ENCODE measurements at places on chromosomes 1 and 21.
A peak's percentile ranks its signal among the peaks of the same experiment; 100 is the strongest.

GRCh38 chr21:26773058-26773457 is 72.2 kb downstream of the ADAMTS1 start:
- DNase-seq: no peak

- DNase-seq: no peak
Measured at GRCh38 chr1:104072915-104073371, 323.2 kb downstream of the AMY1C start.

DNA sequence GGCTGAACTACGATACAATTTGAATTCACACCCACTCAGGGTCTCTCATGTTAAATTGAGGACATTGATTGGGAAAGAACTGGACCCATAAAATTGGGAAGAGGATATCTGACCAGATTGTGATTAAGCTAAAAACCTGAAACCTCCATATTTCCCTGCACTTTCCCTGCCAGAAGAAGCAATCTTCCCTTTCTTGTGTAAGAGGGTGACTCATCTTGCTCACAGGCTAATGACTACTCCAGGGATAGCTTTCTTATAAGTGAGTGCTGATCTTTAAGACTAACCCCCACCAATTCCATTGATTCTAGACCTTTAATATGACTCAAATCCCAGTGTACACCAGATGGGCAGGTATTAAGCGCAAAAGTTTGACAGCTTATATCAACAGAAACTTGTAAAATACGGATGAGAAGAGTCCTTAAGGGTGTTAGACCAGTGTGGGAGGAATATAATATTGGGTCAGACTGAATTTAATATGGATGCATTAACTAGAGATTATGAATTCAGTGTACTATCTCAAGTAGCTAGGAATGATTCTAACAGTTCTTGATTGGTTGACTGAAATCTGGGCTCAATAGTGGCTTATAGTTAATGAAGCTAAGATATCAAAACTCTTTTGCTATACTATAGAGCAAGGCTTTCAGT is 12.1 kb upstream of the SGIP1 start:
- no peak for DNase-seq

DNA sequence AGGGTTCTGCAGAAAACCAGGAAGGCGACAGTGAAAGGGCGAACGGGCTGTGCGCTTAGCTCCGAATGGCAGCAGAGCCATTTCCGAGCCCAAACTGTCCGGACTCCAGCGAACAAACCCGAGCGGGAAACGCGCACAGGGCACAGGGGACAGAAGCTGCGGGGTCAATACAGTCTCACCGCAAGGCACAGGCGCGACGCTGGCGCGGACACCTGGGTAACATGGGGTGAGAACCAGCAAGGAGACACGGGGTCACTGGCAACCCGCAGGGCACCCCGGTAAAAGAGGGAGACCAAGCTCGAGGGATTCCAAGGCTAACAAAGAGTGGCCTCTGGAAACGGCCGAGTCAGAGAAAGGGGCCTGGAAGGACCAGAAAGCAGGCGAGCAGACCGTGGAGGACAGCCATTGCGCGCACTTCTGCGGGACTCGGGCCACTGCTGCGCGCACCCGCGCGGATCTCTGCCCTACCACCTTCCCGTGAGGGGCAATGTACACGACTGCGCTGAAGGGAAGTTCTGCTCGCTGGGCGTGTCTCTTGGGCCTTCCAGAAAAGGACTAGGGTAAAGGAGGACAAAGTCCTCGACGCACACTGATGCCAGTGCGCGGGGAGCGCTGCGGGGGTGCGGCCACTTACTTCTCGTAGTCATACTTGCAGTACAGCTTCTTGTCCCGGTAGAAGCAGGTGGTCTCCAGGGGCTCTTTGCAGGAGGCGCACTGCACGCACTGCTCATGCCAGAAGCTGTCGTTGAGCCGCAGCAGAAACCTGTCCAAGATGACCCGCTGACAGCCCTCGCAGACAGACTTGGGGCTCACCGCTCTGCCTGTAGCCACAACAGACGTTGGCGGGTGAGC is 3.8 kb downstream of the LMX1A start:
- DNase-seq: no peak

GRCh38 chr1:118949315-118949714 is 38.8 kb downstream of the TBX15 start:
- no peak for DNase-seq

- DNase-seq: no peak
Measured at GRCh38 chr1:155322571-155322952, 1.9 kb downstream of the RUSC1 start.

- DNase-seq: no peak
Measured at GRCh38 chr1:229411434-229412055, 22.3 kb downstream of the ACTA1 start.

DNA sequence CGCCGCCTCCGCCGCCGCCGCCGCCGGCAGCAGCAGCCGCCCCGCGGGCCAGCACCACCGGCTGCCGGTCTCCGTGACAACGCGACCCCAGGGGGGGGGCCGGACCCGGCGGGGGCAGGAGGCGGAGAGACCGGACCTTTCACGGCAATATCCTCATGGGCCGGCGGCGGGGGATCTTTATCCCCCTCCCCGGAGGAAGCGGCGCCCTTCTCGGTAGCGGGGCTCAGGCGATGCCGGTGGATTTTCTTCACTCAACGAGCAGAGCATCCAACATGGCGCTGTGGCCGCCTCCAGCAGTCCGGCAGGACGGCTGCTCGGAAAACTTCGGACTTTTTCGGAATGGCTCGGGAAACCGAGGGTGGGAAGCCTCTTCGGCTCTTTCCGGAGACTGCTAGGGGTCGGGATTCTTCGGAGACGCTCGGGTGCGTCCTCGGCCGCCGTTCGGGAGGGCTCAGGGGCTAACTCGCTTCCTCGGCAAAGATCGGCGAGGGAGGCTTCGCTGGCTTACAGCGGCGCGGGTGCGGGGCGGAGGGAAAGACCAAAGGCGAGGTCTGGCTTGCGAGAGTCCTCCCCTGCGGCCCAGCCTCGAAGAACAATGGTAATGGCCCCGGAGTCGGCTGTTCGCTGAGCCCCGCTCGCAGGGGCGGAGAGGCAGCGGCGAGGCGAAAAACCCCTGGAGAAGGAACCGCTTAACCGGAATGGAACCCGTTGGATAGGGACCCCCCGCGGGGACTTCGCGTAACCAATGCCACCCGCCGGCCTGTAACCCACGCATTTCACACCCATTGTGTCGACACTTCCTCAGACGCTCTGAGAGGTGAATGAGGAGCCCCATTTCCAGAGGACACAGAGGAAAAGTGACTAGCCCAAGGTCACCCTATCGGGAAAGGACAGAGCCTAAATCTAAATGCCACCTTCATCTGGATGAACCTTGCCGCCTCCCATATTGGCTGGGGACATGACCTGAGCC is at the start of gene EIF4G3:
Gene EIF4G3 (minus strand): TSS at position 312 of the 970 bp plus-strand sequence. CDS start 174,155 bp downstream, outside the sequence.
- DNase-seq: peak; percentile 93

GRCh38 chr1:51280321-51280978 is 44.4 kb downstream of the RNF11 start:
- DNase-seq: no peak

DNA sequence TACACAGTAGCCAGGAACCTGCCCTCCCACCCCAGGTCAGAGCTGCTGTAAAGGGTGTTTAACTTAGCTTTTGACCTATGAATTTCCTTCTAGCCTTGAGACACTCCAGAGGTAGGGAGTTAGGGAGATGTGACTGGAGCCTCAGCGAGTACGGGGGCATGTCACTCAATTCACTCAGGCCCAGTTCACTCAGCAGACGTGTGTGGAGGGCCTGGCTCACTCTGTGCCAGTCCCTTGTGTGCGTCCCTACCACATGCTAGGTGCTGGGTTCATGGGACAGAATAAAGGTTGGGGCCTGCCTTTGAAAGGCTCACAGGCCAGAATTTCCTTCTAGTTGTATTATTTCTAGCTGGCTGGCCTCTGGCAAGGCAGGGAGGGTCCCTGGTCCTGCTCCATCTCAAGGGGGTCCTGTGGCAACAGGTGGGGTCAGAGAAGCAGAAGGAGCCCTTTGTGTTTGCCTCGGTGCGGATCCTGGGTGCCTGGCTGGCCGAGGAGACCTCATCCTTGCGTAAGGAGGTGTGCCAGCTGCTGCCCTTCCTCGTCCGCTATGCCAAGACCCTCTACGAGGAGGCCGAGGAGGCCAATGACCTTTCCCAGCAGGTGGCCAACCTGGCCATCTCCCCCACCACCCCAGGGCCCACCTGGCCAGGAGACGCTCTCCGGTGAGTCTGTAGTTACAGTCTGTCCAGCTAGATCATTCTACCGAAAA is 4.5 kb downstream of the NCDN start:
- no peak for DNase-seq

DNA sequence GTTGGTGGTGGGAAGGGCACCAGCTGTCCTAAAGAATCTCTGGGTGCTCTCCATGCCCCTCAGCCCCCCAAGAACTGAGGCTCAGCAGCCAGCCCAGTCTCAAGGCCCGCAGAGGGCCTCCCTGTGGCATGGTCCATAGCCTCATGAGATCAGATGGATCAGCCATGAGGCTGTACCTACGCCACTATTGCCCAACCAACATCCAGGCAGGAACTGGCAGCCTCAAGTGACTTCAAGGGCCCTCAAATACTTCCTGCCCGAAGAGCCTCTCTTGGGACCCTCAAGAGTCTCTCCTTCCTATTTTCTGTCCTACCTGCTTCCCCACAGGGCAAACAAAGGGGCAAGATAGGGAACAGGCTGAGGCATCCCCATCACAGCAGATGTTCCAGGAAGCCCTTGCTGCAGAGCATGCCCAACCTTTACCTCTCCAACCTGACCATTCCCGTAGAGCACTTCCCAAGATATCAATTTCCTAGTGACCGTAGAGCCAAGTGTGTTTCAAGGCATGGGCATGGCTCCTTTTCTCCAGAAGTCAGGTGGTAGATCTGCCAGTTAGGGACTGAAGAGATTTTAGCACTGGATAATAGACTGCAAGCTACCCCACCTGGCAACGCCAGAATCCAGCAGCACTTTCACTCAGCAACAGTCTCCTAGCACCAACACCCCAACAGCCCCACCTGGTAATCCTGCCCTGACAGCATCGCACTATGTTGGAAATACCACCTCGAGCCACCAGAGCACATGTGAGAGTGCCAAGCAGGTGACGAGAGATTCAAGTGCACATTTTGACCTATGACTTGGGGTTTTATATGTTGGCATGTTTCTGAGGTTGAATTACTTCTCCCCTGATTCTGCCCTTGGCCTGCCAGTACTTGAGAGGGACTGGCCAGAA is 13.7 kb upstream of the MFSD2A start:
- no peak for DNase-seq

DNA sequence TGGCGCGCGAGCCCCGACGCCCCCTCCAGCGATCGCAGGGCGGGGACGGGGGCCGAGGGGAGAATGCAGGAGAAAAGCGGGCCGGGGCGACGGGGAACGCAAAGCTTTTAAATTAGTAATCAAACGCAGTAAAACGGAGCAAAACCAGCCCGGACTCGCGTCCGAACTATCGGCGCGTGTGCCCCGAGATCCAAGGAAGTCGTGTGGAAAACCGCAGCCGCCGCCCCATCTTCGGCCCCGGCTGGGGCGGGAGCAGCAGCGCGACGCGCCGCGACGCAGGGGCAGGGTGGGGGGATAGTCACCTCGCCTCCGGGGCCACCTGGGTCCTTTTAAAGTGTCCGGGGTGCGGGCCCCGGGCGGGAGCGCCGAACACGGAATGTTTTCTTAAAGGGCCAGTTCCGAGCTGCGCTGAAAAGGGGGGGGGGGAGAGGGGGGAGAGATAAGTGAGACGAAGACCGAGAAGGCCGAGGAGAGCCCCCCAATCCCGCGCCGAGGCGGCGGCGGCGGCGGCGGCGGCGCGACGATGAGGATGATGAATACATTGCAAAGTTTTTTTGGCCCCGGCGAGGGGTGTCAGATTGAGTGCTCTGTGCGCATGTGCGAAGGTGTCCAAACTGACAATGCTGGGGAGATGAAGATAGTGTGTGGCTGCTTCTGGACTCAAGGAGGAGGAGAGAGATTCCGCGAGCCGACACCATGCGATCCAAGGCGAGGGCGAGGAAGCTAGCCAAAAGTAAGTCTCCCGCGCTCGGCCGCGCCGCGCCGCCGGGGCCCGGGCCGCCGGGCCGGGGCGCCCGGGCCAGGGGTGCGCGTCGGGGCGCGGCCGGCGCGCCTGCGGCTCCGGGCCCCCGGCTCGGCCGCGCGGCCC is at the start of gene PRDM16:
Gene PRDM16 (plus strand): TSS at position 640 of the 868 bp plus-strand sequence. CDS start 57 bp downstream, at position 697.
- peak; percentile 25 for DNase-seq

- DNase-seq: no peak
Measured at GRCh38 chr1:41286992-41287391, 44.9 kb upstream of the SCMH1 start.

DNA sequence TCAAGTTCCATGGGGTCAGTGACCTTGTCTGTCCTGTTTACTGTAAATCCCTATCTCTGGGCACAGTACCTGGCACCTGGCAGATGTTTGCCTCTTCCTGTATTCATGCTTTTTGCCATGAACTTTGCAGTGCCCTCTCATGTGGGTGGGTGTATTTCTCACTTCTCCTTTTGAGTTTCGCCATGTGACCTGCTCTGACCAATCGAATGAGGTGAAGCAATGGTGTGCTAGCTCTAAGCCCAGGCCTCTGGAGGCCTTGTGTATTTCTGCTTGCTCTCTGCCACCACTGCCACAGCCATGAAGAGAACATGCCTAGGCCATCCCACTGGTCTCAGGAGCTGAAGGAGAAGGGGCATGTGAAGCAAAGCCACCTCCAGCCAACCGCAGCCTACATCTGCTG is 185.5 kb upstream of the ZC3H12A start:
- no peak for DNase-seq

DNA sequence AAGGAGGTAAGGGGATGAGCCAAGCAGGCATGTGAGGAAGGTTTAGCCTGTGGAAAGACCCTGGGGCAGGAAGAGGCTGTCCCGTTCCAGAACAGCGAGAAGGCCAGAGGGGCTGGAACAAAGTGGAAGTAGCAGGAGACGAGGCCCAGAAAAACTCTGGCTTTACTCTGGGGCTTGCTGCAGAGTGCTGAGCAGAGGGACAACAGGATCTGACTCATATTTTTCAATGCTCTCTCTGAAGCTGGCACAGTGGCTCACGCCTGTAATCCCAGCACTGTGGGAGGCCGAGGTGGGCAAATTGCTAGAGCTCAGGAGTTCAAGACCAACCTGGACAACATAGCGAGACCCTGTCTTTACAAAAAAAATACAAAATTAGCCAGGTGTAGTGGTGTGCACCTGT is 52.4 kb upstream of the PAX7 start:
- DNase-seq: no peak

DNA sequence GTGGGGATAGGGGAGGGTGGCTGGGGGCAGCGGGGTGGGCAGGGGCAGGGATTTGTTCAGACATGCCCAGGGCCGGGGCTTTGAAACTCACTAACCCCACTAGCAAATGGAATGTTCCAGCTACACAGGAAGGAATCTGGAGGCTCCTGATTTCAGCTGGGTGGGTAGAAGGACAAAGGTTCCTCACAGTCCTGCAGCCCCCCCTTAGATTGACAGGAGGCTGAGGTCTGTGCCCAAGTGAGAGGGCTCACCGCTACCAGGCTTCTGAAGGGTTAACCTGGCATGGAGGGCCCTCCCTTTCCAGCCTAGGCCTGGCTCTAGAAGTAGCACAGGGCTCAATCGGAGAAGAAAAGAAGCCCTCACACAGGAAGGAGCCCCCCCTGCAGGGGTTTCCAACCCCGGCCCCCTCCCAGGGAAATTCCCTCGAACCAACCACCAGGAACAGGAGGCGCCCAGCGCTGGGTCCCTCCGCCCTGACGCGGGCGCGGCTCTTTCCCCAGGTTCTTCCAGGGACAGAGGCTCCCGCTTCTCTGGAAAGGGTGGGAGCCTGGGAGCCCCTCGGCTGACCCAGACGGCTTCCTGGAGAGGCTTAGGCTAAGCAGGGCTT is 3.3 kb downstream of the EPHA2 start:
- DNase-seq: no peak
